ENCODE measurements at places on chromosomes 3 and 15.

- DNase-seq, result no peak
Observed at GRCh38 chr3:12632523-12632922, 31.4 kb downstream of the RAF1 start.

DNA sequence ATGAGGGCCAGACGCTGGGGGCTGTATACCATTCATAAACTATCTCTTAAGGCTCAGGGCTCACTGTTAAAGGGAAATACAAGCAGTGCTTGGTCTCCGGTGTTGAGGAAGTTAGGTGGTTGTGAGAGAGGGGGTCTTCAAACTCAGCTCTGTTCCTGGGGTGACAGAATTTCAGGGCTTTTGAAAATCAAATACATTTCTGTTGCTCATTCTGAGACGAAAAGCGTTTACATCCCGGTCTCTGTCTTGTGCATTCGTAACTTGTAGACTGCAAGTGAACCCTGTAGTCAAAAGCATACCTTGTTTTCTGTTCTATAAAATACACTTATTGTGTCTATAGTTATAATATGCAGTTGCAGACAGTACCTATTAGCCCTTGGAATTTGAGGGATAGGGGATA is 1.7 kb downstream of the SLCO3A1 start:
- no peak for DNase-seq

GRCh38 chr3:129563850-129564535 is 21.0 kb downstream of the H1-8 start:
- no peak for DNase-seq

DNA sequence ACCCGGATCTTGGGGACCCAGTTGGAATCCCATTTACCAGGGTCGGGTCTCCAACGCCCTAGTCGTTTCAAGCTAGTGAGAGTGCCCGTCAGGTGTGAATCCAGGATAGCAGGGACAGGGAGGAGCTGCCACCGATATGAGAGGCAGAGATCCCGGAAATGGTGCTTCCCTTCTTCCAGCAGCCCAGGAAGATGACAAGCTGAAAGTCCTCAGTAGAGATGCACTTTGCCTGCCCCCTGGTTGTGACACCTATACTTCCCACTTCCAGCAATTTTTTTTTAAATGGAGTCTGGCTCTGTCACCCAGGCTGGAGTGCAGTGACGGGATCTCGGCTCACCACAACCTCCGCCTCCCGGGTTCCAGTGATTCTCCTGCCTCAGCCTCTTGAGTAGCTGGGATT is 503.0 kb downstream of the NTRK3 start:
- DNase-seq, result no peak

GRCh38 chr3:134808835-134809234 is 13.8 kb downstream of the EPHB1 start:
- DNase-seq, result no peak

- DNase-seq, result no peak
Observed at GRCh38 chr15:95280711-95281110, 1049.3 kb downstream of the MCTP2 start.

DNA sequence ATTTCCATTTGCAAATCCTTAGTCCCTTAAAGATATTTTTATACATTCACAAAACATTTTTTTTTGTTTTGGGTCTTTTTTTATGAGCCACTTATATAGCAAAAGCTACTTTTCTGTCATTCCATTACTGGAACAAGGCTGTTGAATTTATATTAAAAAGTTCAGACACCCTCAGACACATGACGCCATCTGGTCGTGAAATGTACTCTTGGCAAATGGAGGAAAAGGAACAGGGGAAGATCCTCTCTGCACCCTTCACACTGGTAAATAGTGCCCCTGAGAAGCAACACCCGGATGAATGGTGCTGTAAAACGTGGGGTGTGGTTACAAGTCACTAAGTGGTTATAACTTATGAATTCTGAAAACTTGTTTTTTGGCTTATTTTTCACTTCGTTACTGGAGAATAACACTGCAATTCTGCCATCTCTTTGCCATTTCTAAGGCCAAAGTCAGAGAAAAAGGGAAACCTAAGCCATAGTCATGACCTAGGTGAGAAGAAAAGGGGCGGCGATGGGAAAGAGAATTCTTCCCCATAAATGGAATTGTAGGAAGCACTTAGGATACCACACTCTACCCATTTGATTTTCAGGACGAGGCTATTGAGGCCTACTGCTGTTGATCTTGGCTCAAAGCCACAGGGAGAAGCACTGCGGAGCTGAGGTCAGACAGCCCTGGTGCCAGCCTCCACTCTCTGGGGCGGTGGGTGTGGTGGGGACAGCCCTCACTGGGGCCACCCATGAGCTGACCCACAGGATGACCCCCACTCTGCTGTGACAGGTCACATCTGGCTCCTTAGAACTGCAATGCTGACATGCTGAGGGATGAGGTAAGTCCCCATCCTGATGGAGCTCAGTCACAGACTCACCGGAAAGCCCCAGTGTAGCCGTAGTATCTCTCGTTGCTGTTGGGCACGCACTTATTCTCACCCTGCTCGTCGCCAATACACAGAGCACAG is 21.9 kb downstream of the LTF start:
- peak; percentile 66 for DNase-seq

GRCh38 chr3:4426261-4426781 is 40.7 kb downstream of the SUMF1 start:
- DNase-seq, result no peak

GRCh38 chr3:35900079-35900478 is 260.8 kb downstream of the ARPP21 start:
- no peak for DNase-seq

Data from GM13976 (cell line).